Uterine smooth muscle cell (primary cell): ENCODE measurements at places on chromosomes 1 and 21. TPM values are rescaled to one million over a fixed set of nuclear protein-coding genes. Genes with fewer than 3 reads are reported as not detected.

MNDA gene
- not detected in 2 replicates for total RNA-seq

OR2L8 gene
- 0.25 TPM in 1 of 2 replicates, not detected in the other for total RNA-seq

CD52 gene
- total RNA-seq, result not detected in 2 replicates

SLC9C2 gene
- total RNA-seq, result not detected in 2 replicates

PALMD gene
- 0.37 and 0.55 TPM in 2 replicates for total RNA-seq

CYYR1 gene
- total RNA-seq, result 0.11 and 0.12 TPM in 2 replicates

TMCC2 gene
- 3.2 and 4.7 TPM in 2 replicates for total RNA-seq

PTP4A2 gene
- total RNA-seq, result 366 and 386 TPM in 2 replicates

KCNT2 gene
- 1.8 and 6.0 TPM in 2 replicates for total RNA-seq

PRR9 gene
- total RNA-seq, result 0.12 and 1.2 TPM in 2 replicates

MEGF6 gene
- 0.77 and 2.5 TPM in 2 replicates for total RNA-seq

SLC5A9 gene
- total RNA-seq, result not detected in 2 replicates

PPIAL4G gene
- under 0.01 TPM in 1 of 2 replicates, not detected in the other for total RNA-seq

GREM2 gene
- total RNA-seq, result 1.00 and 1.9 TPM in 2 replicates

MRAP gene
- total RNA-seq, result not detected in 2 replicates

ZNF684 gene
- total RNA-seq, result 2.2 and 5.1 TPM in 2 replicates

CR2 gene
- total RNA-seq, result not detected in 2 replicates

CD1E gene
- total RNA-seq, result not detected in 2 replicates

OR2T11 gene
- total RNA-seq, result not detected in 2 replicates
